Stimulated activated CD4-positive, alpha-beta T cell treated with anti-CD3 and anti-CD28 coated beads, Interleukin-15, amount 100 ng/mL, for 1 hour (primary cell): ENCODE measurements at places on chromosomes 4 and X.
A peak's percentile ranks its signal among the peaks of the same experiment; 100 is the strongest.

DNA sequence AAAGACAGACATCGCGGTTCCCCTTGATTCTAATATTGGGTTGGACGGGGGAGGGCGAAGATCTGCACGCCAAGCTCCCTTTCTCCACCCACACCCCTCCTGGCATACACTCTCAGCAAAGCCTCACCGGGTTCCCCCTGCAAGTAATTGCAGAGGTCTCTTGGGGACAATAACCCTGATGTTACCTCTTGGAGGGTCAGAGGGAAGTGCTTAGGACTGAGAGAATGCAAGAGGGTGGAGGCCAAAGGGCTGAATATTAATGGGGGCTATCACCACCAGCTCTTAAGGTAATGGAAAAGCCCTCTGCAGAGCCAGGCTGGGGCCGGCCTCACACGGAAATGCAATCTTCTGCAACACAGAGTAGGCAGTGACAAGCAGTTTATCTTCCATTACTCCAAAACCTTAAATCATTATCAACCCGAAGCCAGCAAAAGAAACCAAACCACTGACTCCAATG, 344.1 kb upstream of the GATB start:
- DNase-seq = no peak

DNA sequence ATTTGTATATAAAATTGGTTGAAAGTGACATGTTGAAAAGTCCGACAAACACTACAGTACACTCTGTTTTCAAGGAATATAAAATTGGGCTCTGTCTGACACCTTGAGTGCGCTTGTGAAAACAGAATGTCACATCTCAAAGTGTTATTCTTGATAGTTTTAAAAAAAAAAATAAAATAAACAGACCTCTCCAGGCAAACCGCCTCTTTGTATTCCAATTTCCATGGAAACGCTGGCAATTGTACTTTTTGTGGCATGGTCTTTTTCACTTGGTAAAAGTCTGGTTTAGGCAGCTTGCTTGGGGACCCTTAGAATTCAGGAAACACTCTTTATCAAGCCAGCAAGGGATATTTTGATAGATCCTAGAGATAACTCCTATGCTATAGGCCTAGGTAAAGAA, 302.5 kb downstream of the RAB28 start:
- no peak for DNase-seq

- DNase-seq = peak; percentile 2
These were observed at the start of gene ZCCHC18 for GRCh38 chrX:104112326-104112951. Gene ZCCHC18 (plus strand): TSS chrX:104112523. CDS start chrX:104114112, 1,589 bp downstream.

DNA sequence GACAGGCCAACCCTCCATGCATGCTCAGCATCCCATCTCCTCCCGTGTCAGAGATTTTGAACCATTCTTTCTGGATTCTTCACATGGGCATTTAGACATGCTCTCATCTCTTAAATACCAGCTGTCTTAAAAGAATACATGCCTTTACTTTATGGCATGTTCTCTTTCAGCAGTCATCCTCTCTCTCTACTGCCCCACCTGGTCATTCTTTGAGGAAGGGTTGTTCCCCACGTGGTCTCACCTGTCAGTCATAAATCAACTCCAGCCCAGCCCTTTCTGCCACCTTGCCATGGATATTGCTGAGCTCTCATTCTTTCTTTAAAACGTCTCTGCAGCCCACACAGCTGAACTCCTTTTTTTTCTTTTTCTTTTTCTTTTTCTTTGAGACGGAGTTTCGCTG, 111.3 kb downstream of the ARHGAP10 start:
- no peak for DNase-seq

- no peak for DNase-seq
These were observed 237.0 kb downstream of the SCFD2 start for GRCh38 chr4:53128706-53129357.

- DNase-seq = no peak
These were observed 17.0 kb upstream of the CPE start for GRCh38 chr4:165361810-165362209.

GRCh38 chr4:123555233-123555806, 158.7 kb downstream of the SPRY1 start:
- DNase-seq = no peak

DNA sequence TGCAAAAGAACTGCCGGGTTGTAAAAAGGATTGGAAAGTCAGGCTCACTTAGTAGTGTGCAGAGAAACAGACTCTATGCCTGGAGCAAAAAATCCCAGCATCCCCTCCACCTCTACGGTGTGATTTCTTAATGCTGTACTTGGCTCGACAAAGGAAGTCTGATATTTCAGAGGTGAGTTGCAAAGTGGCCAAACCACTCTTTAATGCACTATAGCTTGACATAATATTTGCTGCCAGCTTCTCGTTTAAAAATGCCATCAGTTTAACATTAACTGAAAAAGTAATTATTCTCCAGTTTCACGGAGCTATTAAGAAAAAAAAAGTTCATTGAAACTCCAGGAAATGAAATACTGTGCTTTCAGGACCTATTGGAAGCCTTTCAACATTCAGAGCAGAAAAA, 448.3 kb upstream of the ZFP42 start:
- DNase-seq = no peak

GRCh38 chr4:80196922-80197573, at the start of gene PRDM8:
Gene PRDM8 (plus strand): TSS chr4:80197503. CDS start chr4:80200081, 2,578 bp downstream.
- no peak for DNase-seq

DNA sequence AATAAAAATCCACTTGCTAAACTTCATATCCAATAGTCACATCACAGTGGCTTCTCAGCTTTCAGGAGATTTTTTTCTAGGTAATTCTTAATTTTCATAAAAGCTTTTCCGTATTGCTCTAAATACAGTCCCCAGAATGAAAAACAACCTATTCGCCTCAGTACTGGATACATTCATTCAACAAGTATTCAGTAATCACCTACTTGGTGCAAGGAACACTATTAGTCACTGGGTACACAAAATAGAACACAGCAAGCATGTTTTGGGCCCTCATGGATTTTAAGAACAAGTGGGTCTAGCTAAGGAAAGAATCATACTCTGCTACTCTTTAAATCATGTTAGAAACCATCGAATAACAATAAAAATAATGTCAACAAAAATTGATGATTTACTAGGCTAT, 2.8 kb upstream of the BEX3 start:
- no peak for DNase-seq

- no peak for DNase-seq
These were observed 240.1 kb downstream of the STIM2 start for GRCh38 chr4:27100713-27101112.

- DNase-seq = no peak
These were observed 226.9 kb upstream of the MID1 start for GRCh38 chrX:10847333-10847732.

- no peak for DNase-seq
These were observed 672 bp upstream of the C1QTNF7 start for GRCh38 chr4:15427161-15427560.

DNA sequence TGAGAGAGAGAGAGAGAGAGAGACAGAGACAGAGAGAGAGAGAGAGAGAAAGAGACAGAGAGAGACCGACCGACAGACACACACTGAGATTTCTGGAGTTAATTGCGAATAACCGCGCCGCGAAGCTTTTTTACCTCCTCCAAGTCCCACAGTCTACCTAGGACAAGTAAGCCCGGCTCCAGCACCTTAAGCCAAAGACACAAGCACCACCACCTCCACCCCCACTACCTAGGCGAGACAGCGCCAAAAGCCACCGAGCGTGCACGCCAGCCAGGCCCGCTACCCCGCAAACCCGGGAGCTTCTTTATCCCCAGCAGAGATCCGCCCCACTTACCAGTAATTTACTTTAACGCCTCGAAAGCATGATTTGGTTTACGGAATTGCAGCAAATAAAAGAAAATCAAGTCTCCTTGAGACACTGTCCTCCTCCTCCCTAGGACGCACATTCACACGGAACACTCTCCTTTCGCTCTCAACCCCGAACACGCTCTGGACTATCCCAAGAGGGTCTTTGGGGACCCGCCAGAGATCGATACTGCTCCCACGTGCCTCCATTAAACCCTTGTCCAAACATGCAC, 649.6 kb upstream of the DIPK2B start:
- peak; percentile 12 for DNase-seq

- DNase-seq = no peak
These were observed 9.5 kb upstream of the CXCL8 start for GRCh38 chr4:73730867-73731266.

DNA sequence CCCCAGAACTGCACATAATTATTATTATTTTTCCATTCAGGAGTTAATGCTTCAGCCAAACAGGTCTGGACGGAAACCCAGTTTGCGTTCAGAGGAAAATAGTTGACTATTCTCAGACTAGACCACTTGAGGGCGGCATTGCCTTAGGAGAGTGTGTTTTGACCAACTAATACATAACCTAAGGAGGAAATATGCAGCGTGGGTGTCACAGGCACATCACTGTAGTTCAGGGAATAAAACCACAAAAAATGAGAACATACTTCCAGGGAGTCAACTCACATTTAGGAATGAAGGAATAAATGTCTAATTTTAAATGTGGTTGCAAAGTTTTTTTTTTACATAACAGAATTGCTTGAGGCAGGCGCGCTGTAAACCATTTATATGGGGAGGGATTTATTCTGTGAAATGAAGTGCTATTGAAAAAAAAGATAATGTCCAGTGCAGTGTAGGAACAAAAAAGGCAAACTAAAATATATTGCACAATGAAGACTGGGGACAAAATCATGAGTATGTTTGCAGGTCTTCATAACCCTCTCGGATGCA, 93.3 kb downstream of the SYNPO2 start:
- no peak for DNase-seq

- no peak for DNase-seq
These were observed 184.0 kb downstream of the BMPR1B start for GRCh38 chr4:94941706-94942105.

DNA sequence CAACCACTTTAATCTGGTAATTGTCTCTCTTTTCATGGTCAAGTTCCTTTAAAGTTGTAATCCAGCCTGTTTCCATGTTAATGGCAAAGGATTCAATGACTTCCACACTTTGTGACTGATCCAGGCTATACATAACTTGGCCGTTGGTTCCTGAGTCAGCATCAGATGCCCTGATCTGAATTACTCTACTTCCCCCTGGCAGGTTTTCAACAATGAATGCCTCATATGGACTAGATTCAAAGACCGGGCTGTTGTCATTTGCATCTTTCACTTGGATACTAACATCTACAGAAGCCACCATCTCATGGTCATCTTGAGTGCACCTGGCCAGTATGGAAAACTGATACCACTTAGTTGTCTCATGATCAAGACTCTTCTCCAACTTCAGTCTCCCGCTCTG, 62.6 kb upstream of the MTNR1A start:
- no peak for DNase-seq

- no peak for DNase-seq
These were observed 56.2 kb upstream of the ADRA2C start for GRCh38 chr4:3709846-3710441.

DNA sequence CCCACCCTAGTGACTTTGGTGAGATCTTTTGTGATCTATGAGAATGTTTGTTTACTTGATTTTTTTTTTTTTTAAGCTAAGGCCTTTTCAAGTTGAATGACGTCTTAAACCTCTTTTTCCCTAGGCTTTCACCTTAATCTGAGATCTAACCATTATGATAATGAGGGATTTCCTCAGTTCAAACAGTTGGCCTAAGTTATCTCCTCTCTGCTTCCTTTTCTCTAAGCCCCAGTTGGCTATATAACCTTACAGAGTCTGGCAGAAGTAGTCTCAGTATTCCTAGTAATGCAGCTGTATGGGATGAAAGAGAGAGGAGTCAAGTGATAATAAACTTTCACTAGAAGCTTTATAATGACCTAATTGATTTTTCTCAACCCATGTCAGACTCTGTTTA, 99.0 kb downstream of the STIM2 start:
- DNase-seq = no peak

DNA sequence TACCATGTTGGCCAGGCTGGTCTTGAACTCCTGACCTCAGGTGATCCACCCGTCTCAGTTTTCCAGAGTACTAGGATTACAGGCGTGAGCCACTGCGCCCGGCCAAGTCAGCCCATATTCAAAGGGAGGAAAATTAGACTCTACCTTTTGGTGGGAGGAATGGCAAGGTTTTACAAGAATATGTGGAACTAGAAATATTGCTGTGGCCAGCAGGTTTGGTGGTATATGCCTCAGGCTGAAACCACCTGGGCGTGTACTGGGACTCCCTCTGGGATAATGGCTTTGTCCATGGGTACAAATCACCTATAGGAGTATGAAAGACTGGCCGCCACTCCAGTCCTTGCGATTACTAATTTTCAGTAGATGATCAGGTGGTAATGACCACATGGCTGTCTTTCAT, 32.4 kb downstream of the SAT1 start:
- DNase-seq = no peak

DNA sequence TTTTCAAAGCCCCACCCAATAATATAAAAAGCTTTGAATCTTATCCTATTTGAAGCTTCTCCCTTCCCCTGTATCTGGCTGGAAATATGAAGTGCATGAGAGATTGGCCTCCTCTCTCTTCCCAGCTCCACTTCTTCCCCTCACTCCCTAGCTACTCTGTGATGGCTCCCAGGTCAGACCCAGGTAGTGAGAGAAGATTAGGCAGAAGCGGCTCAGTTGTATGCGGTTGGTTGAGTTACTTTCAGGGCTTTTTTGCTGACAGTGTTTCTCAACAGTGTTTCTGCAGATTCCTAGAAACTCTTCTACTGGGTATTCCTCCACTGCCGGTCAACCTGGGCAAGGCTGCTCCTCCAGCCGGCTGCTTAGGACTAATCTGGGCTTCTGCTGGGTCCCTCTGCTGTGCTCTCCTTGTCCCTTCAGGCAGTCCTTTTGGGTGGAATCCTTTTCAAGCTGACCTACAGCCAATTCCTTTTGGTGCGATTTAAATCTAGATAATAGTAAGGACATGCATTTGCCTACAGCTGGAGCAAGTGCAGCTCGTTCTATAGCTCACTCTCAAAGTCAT, 87.4 kb upstream of the SLC7A11 start:
- no peak for DNase-seq

- DNase-seq = no peak
These were observed 2.1 kb downstream of the MAGEA10 start for GRCh38 chrX:152136312-152136711.

DNA sequence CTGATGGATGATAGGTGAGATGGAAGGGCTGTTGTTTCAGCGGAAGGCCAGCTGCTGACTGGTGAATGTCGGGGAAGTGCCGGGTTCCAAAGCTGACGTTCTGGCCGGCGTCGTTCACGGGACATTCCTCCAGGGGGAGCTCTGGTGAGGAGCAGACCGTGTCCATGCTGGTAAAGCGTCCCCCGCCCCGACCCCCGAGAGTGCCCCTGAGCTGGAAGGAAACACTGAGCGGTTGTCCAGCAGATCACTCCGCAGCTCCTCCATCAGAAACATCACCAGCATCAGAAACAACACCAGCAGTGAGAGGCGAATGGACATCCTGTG, 18.6 kb upstream of the ADRA2C start:
- DNase-seq = no peak

DNA sequence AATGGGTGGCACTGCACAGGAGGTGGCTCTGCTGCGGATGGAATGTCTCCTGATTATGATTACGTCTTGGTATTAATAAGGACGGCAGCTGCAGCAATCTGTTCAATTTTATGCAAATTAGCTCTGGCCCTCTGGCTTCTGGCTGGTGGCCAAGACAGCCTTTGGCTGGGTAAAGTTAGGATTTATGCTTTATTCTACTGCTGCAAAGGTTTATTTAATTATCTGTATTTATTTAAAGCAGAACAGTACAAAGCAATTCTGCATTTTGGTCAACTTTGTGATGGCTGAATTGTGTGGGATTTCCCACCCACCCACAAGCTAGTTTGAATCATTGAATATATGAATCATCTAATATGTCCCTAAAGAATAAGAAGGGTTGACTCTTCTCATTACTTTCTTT, 745.6 kb upstream of the FAM241A start:
- no peak for DNase-seq
